Spinal cord (tissue), 10 donors: ENCODE measurements at places on chromosomes 1 and 21.

DNA sequence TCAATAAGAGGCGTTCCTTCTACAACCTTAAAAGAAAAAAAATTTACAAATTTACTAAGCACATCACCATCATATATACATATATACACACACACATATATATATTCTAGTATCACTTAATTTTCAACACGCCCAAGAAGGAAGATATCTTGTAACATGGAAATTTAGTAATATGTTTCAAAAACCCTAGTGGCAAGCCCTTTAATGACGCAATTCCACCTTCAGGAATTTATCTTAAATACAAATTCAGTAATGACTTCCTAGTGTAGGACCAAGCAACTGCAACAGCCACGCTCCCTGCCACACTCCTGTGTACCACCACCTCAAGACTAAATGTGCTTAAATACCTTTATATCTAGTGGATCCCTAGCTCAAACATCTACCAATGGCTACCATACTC, 12.5 kb downstream of the LBR start:
- no peak for DNase-seq

GRCh38 chr1:56798053-56798471, 21.1 kb downstream of the FYB2 start:
- DNase-seq = no peak

GRCh38 chr21:41764558-41765419, 2.1 kb downstream of the RIPK4 start:
- DNase-seq = no peak

DNA sequence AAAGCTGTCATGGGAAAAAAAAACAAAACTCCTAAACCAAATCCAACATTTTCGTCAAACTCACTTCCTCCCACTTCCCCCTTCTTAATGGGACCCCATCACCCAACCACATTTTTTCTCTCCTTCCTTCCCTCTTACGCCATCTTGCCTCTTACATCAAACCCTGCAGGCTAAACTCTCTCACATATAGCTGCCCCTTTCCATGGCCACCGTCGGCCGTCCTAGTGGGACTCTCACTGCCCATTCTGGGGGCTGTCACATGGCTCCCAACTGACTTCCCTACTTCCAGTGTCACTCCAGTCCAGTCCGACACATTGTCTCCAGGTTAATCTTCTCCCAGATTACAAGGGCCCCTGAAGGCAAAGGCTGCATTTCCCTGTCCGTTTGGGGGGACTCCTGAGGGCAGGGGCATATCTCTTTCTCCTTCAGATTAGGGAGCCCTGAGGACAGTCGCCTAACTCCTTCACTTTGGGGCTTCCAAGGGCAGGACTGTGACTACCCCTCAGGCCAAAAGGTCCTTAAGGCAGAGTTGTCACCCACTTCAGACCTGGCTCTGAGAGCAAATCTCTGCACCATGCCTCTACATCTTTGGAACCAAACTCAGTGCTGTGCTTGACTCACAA, 658 bp downstream of the UBXN11 start:
- no peak for DNase-seq

- DNase-seq = peak; percentile 8
These were observed 559.3 kb upstream of the ZRANB2 start for GRCh38 chr1:71640116-71640515.

DNA sequence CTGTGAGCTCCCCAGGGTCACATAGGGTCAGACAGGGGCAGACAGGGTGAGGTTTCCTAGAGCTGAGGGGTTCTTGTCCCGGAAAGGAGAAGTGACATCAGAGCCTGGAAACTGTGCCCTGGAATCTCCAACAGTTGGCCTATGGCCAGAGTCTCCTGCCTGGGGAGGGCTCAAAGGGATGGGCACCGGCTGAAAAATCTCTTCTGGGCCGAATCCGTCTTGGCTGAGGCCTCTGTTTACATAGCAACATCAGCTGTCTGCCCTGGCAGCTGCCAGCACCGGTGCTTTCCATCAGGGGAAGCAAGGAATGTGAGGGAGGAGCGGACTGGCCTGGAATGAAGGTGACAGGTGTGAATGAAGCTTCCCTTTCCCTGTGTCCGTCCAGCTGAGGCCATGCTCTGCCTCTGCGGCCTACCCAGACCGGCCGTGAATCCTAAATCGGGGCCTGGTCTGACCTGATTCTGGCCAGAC, 30.7 kb downstream of the VASH2 start:
- peak; percentile 10 for DNase-seq

DNA sequence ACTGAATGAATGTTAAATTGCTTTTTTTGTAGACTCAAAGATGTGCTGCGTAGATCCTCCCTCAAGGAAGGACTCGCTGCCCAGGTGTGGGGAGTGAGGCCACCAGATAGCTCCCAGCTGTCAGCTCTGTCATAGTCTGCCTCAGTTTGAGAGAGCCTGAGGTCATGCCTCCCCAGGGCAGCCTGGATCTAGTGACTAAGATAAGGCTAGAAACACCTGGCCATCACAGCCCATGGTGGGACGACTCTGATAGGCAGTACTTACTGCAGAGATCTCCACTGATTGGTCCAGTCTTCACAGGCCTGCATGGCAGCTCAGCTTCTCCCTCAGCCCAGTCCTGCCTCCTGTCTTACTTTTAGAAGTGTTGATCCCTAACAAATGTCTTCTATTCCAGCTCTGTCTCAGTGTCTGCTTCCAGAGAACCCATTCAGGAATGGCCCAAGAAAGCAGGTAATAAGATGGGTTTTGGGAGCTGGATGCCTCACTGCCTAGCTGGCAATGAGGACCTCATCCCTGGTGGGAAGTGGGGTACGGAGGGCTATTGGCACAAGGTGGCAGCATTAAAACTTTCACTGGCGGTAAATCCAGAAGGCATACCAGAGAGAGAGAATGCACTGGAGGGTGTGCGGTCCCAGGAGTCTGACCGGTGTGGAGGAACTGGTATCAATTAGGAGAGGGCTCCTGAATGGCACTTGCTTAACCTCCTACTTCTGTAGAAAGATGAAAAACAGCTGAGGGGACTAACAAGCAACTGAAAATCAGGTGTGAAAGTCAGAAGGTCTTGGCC, 55.3 kb upstream of the GPR37L1 start:
- DNase-seq = no peak

- DNase-seq = no peak
These were observed 25.8 kb upstream of the LPAR3 start for GRCh38 chr1:84918726-84919336.

DNA sequence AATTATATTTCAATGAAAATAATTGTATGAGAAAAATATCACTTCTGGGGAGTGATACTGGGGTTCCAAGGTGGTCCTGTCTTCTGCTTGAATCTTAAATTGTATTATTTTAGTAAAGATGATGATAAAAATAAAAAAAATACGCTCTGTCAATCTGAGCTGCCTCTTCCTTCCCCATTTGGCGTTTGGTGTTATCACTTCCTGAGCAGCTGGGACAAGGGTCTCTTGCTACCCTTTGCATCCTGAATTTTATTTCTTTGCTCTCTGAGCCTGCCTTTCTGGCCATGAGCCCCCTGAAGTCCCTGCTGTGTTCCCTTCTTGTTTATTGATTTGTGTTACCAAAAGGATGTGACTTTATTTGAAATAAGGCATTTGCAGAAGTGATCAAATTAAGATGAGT, 111.0 kb downstream of the KCNJ6 start:
- no peak for DNase-seq

DNA sequence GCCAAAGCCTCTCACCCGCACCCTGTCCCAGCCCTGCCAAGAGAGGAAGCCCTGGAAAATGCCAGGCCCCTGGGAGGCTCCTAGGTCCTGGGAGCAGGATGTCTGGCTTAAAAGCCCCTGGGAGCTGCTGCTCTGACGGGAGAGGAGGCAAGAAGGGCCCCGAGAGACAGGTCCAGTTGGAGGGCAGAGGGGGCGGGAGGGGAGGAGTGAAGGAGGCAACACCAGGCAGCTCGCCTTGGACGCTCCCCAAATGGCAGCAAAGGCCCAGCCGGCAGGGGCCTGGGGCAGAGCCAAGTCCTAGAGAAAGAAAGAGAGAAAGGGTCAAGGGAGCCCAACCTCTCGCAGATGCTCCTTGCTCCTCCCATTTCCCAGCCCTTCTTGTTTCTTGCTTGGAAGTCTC, 6.8 kb downstream of the ETV3L start:
- DNase-seq = no peak

DNA sequence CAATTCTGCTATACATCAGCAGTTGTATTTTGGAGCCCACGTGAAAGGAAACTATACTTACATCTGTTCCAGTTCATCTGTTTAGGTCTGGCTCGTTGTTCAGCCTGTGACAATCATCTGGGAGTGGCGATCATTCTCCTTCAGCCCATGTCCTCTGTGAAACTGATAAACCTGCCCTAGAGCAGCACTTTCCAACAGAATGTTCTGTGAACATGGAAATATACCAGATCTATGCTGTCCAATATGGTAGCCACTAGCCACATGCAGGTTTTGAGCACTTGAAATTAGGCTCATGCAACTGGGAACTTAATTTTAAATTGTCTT, 24.5 kb upstream of the COQ8A start:
- DNase-seq = no peak

GRCh38 chr1:240074422-240074821, 17.3 kb upstream of the FMN2 start:
- DNase-seq = no peak

DNA sequence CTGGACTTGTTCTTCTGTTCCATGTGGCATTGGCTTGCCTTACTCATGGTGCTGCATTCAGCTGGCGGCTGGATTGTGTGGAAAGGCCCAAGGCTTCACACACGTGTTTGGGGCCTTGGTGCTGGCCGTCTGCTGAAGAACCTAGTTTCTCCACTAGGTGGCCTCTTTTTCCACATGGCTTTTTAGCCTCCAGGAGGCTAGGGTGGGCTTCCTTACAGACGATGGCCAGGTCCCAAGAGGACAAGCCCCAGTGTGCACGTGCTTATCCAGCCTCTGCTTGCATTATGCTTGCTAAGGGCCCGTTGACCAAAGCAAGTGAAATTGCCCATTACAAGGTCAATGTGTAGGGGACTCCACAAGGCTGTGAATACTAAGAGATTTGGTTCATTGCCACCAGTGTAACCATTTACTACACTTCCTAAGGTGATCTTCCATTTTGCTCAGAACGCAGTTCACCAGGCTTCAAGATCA, 47.5 kb upstream of the FOXO6 start:
- peak; percentile 19 for DNase-seq

GRCh38 chr1:7375329-7375728, 395.8 kb upstream of the VAMP3 start:
- DNase-seq = no peak

DNA sequence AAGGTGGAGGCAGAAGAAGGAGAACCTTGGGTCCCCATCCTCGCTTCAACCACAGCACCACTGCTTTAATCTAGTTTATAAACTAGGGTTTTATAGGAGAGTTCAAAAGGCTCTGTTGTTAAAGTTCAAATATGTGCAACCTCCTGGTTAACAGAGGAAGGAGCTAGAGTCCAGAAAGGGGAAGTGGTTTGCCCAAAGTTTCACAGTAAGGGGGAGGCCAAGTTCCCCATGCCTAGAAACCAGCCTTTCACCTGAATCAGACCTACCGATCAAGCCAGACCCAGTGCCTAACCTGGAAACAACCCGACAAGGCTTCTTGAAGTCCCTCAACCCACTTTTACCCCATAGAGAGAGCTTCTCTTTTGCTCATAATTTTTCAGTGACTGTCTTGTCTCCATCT, 106.5 kb downstream of the PLPP3 start:
- no peak for DNase-seq

- no peak for DNase-seq
These were observed 280.7 kb downstream of the LMX1A start for GRCh38 chr1:165075725-165076370.

GRCh38 chr1:117967881-117968280, 38.3 kb downstream of the WDR3 start:
- peak; percentile 4 for DNase-seq

- no peak for DNase-seq
These were observed 7.0 kb upstream of the SPATC1L start for GRCh38 chr21:46191257-46191685.

DNA sequence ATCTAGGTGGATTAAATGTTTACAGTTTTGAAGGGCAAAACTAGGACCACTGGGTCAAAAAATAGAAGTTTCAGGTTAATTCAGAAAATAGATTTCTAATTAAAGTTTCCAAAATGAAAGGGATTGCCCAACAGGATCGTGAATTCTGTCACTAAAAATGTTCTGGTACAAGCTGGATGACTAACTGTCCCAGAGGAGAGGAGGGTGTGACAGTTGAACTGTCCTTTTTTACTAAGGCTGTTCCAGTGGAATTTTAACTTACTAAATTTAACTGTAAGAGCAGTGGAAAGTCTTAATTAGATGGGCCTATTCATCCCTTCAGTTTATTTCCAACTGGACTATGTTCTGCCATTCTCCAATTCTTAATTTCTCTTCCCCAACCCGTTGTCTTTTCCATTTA, 7.2 kb downstream of the SNX7 start:
- DNase-seq = no peak

DNA sequence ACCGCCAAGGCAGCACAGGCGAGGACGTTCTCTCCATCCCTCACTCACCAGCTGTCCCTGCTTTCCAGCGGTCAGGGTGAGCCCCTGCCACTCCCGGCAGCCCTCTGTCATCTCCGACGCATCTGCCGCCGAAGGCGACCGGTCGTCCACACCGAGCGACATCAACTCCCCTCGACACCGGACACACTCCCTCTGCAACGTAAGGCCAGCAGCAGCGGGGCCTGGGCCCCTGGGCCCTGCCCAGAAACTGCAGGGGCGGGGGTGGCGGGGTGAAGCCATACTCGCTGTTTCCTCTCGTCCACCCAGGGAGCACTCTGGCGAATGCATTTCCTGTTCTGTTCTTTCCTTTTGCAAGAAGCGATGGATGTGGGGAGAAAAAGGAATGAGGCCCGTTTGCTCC, 93.4 kb upstream of the TMEM51 start:
- DNase-seq = no peak

- DNase-seq = no peak
These were observed 19.6 kb upstream of the ZNF648 start for GRCh38 chr1:182080955-182081582.

- peak; percentile 85 for DNase-seq
These were observed at the start of gene AHDC1 for GRCh38 chr1:27603681-27604578. TSS of gene AHDC1 (minus strand) at chr1:27604144. CDS start at chr1:27552115, 52,029 bp downstream.

DNA sequence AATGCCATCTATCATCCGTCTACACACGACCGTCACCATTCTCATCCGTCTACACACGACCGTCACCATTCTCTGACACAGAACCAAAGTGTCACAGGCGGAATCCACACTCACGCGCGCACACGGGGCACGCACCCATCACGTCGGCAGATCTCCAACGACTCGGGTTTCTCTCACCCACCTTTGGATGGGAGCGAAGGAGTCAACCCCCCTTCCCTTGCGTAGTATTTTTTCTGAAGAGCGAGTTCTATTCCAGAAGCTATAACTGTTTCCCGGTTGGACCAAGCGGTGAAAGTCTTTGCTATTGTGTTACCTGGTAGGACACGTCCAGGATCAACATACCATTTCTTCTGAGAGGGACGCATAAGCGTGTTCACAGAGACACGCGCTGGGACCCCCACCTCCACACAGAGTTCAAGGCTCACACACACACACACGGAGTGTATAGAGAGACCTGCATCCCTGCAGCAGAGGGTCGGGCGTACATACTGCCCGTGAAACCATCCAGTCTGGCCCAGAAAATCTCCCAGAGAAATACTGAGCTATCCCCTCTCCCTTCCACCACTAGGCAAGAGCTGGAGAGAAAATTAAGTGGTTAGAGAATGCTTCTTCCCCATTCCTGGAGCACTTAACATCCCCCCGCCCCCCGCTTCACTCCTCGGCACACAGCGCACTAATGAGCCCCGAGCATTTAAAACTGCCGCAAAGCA, 741 bp downstream of the DUSP10 start:
- DNase-seq = peak; percentile 76

- no peak for DNase-seq
These were observed 421.0 kb downstream of the MRPL39 start for GRCh38 chr21:25186273-25186672.
